ENCODE measurements at places on chromosomes 2 and 18. TPM values are rescaled to one million over a fixed set of nuclear protein-coding genes. Genes with fewer than 3 reads are reported as not detected.

The G6PC2 gene
- total RNA-seq: not detected

The PTPRN gene
- 0.98 TPM for total RNA-seq

The XDH gene
- total RNA-seq: 1.1 TPM

The CRYGD gene
- not detected for total RNA-seq

The HOXD13 gene
- total RNA-seq: not detected

The SNTG2 gene
- total RNA-seq: not detected

The OSR1 gene
- total RNA-seq: 32.8 TPM

The LRATD1 gene
- 0.37 TPM for total RNA-seq

The MRO gene
- 0.39 TPM for total RNA-seq

The SPEG gene
- 15.4 TPM for total RNA-seq

The MAL gene
- total RNA-seq: not detected

The RAX gene
- not detected for total RNA-seq

The GPBAR1 gene
- 0.20 TPM for total RNA-seq

The BCL2 gene
- 5.3 TPM for total RNA-seq

The POLR1A gene
- total RNA-seq: 20.6 TPM
